ENCODE measurements at places on chromosomes 11 and 22.

- DNase-seq, result no peak
Observed at GRCh38 chr22:27507935-27508526, 293.5 kb downstream of the MN1 start.

- no peak for DNase-seq
Observed at GRCh38 chr22:30212363-30212995, 34.1 kb downstream of the LIF start.

- DNase-seq, result no peak
Observed at GRCh38 chr11:43924112-43924855, 18.2 kb upstream of the C11orf96 start.

- no peak for DNase-seq
Observed at GRCh38 chr22:27780161-27780575, 21.4 kb downstream of the MN1 start.

GRCh38 chr11:88414981-88415413 lies 77.5 kb upstream of the CTSC start:
- DNase-seq, result no peak

GRCh38 chr11:3109921-3110706 lies 52.9 kb upstream of the CARS1 start:
- DNase-seq, result no peak

GRCh38 chr11:64529559-64530520 lies 61.2 kb upstream of the SLC22A12 start:
- DNase-seq, result no peak

- no peak for DNase-seq
Observed at GRCh38 chr11:81373986-81374385, 1359.7 kb downstream of the FAM181B start.

DNA sequence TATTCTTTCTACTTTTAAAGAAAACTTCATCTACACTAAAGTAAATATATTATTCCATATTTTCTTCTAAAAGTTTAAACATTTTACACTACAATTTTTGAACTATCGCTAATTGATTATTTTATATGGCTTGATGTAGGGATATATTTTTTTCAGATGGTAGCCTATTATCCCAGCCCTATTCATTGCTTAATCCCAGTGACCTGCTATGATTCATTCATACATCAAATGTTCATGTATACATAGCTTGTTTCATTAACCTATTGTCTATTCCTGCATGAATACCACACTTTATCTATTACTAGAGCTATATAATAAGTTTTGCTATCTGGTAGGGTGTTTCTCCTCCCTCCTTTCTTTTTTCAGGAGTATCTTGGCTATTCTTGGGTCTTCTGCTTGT lies 5.0 kb upstream of the ROBO4 start:
- no peak for DNase-seq

GRCh38 chr11:73384872-73385689 lies 8.9 kb downstream of the RELT start:
- no peak for DNase-seq

DNA sequence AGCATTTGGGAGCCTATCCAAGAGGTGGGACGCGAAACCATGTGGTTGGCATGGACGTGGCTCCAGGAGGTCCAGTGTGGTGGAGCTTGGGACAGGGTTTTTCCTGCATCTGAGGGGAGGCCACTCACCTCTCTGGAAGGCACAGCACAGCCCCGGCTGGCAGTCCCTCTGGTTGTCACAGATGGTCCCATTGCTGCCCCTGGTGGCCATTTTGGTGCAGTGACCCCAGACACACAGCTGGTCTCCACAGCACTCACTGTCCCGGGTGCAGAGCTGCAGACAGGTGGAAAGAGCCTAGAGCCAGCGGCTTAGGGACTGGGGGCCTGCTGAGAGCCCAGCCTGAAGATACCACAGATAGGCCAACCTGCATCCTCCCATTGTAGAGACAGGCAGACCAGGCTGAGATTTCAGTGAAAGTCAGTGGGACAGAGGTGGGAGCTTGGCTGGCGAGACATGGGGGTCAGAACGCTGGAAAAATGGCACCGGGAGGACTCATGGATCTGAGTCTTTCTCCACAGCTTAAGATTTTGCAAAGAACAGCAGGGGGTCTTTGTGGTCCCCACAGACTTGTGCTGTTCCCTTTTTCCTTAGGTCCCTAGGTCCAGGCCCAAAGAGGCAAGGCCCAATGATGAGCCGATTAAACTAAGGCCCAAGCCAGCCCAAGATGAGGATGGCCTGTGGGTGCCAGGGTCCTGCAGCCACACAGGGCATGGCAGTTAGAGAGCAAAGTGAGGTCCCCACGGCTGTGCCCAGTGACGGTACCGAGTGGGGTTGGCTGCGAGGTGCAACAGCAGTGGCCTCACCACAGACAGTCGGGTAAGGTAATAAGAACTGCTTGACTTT lies 41.4 kb downstream of the DKK3 start:
- no peak for DNase-seq

GRCh38 chr22:31238057-31238456 lies 26.0 kb downstream of the LIMK2 start:
- DNase-seq, result no peak

DNA sequence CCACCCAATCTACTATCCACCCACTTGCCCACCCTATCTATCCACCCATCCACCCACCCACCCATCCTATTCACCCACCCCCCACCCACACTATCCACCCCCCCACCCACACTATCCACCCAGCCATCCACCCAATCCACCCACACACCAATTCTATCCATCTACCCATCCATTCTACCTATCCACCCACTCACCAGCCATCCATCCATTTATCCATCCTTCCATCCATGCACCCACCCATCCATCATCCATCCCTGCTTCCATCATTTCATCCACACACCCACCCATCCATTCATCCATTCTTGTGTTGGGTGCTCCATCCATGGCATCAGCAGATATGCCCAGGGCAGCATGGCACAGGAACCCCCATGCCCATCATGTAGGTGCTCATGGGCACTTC lies 1206.6 kb downstream of the BRD1 start:
- no peak for DNase-seq

GRCh38 chr22:50439314-50439870 lies 35.4 kb downstream of the SBF1 start:
- DNase-seq, result no peak

DNA sequence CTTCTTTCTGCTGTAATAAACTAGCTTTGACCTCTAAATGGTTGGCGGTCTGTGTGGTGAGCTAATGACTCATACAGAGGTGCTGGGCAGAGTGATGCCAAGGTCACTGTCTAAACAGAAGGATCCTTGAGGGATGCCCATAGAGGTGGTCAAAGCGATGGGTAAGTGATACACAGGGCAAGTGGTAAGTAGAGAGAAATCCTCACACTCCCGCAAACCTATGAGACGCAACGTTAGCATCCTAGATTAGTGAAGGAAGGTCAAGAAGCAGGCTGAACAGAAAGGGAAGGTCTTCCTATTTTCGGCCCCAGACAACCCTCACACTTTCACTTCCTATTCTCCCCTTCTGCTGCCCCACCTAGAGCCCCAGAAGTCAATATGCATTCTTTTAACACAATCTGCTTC lies 65.6 kb upstream of the SESN3 start:
- DNase-seq, result no peak

GRCh38 chr22:38638728-38639127 lies 17.5 kb downstream of the FAM227A start:
- DNase-seq, result no peak

DNA sequence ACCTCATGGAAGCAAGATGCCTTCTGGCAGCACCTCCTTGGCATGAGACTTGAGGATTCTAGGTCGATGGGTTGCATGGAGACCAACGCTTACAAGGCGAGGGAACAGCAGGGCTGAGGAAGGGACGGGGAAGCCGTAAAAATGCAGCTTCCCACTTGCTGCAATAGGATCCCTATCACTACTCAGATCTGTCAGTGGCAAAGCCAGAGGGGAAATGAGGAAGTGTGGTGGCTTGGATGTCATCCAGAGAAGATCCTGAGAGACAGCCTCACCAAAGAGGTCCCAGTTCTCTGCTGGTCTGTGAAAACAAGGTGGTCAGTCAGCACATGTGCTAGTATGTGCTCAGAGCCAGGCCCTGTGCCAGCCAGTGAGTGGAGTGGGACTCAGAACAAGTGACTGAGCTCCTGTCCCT lies 22.2 kb downstream of the CYB5R2 start:
- peak; percentile 42 for DNase-seq

- no peak for DNase-seq
Observed at GRCh38 chr22:24440270-24440717, 12.9 kb downstream of the ADORA2A start.

DNA sequence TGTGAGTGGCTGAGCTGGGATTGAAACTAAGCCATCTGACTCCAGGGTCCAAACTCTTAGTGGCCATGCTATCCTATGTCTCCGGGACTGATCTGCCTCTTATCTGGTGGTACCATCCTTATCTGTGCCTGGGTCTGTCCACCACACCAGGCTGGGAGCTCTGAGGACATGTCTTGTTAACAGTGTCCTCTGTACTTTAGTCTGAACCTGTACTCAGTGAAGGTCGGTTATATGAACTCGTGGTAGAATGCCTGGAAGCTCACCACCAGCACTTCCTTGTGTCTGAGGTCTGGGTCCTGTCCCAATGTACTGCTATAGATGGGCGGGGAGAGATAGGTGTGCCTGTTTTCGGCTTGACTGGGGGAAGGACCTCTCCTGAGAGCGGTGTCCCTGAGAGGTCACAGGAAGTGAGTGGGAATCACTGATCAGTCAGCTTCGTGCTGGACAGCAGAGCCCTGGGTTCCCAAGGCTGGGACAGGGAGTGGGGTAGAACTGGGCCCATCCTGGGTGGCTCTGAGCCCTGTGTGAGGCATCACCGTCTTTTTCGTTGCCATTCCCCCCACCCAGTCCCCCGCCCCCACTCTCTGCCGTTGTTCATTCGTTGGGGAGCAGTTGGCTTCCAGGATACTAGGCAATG lies 8.9 kb downstream of the MYO7A start:
- DNase-seq, result no peak

- no peak for DNase-seq
Observed at GRCh38 chr22:38490915-38491314, 15.2 kb downstream of the DDX17 start.

- DNase-seq, result no peak
Observed at GRCh38 chr22:35539487-35539886, 1.1 kb upstream of the RASD2 start.

All from amygdala (tissue), 56 donors.